ENCODE measurements at places on chromosomes 1 and 21.

GRCh38 chr1:178599087-178599486 lies 86.2 kb downstream of the TEX35 start:
- ATAC-seq, result no peak

GRCh38 chr1:54619749-54620148 lies 3.6 kb downstream of the FAM151A start:
- ATAC-seq, result no peak

DNA sequence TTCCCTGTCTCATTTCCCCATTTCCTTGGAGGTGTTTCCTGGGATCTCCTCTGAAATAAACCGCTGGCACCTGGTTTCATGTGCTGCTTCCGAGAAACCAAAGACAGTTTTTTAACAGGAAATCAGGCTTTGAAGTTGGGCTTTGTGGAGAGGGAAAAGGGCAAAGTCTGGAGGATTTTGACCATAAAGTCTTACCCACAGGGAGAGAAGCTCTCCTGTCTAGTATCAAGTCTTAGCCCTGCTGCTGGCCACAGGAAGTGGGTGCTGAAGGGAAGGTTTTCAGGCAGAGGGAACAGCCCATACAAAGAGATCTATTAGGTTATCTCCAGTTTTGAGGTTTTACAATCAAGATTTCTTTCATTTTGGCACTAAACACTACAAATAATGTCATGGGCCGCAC lies 29.3 kb downstream of the SLC5A9 start:
- ATAC-seq, result no peak

DNA sequence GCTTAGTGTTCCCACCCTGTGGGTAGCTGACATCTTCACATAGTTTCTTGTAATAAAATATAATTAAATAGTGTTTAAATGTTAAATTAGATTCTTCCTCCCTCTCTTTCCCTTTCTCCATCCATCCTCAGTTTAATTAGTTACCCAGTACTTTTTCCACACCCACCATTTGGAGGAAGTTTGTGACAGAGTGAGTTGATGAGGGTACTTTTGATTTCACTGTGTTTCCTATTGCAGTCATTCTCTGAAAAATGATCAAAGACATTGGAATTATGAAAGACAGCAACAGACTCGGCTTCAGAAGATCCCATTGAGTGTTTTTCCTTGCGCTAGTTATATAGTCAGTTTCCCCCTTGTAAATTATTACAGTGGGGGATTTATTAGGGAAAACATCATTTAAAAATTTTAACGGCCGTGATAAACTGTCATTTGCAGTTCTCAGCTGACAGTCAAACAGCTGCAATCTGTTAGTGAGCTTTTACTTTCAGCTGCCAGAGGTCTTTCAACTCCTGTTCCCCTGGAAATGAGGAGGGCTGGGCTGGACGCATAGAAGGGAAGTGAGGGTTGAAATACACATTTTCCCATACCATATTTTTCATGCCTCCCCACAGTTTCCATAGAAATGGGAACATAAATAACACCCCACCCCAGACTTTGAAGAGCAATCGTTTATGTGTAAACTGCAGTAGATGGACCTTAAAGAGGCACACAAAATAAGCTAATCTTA lies 61.3 kb upstream of the CACYBP start:
- peak; percentile 41 for ATAC-seq
